ENCODE measurements at places on chromosomes 2 and 18. TPM values are rescaled to one million over a fixed set of nuclear protein-coding genes. Genes with fewer than 3 reads are reported as not detected.

DNA sequence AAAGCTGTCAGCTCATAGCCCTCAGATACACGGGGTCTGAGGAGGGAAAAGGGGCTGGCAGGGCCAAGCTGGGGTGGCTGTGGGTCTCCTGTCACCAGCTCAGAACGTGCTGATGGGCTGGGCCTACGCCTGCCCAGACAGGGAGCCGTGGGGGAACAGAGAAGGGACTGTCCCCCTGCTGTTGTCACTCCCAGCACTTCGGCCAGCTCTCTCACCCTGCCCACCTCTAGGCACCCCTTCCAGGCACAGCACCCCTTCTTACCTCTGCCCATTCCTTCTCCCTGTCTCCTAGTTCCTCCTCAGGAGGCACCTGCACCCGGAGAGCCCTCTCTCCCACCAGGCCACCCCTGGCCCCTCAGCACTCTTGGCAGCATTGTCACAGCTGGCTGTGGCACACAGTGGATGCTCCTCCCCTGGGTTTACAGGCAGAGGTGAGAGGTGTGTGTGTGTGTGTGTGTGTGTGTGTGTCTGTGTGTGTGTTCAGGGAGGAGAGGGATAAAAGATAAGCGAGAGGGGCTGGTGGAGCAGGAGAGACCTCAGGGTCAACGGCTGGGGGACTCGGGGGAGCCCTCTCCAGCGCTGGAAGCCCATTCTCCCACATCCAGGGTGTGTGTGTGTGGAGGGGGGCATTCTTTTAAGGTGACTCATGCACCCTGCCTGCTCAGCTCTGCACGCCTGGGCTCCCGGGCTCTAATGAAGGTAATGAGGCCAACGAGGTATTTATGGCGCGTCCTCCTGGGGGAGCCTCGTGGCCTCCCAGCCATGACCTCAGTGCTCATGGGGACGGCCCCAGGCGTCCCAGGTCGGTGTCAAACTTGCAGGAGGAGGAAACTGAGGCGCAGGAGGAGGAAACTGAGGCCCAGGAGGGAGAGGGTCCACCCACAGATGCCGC lies 66.1 kb upstream of the SMAD7 start:
- DNase-seq, result peak; percentile 82

- DNase-seq, result no peak
These were observed 148.6 kb upstream of the MAP3K20 start for GRCh38 chr2:172926785-172927640.

DNA sequence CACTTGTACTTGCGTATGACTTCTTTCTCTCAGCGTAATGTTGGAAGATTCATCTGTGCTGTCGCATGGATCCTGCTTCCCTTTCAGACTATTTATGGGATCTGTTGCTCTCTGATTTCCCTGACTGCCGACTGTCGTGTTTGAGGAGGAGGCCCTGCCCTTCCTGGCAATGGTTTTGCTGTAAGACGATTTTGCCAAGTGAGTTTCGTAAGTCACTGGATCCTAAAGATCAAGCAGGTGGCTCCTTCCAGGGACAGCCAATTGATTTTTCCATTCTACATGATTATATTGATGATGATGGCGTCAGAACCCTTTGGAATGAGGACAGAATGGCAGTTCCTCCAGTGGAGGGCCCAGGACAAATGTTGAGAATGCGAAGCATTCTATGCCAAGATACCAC lies 8.7 kb upstream of the B3GNT2 start:
- no peak for DNase-seq

- DNase-seq, result no peak
These were observed 62.8 kb downstream of the INO80D start for GRCh38 chr2:206023183-206023582.

GRCh38 chr2:85278361-85278760 lies 49.4 kb downstream of the TGOLN2 start:
- DNase-seq, result no peak

DNA sequence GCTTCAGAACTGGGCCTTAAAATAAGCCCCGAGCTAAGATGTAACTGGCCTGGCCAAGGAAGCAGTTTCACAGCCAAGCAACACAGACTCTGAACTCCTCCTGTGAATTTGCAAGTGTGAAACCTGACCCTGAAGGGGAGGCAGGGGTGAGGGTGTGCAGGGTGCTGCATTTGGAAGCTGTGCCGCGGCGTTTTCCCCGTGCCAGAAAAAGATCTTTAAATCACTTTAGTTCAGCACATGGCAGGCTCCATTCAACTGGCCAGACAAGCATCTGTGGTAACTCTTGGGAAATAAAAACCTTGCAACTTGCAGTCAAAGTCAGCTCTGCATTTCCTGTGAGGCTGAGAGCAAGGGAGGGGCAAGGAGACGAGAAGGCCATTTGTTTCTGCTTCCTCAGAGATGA lies 209.3 kb upstream of the SOX11 start:
- no peak for DNase-seq

DNA sequence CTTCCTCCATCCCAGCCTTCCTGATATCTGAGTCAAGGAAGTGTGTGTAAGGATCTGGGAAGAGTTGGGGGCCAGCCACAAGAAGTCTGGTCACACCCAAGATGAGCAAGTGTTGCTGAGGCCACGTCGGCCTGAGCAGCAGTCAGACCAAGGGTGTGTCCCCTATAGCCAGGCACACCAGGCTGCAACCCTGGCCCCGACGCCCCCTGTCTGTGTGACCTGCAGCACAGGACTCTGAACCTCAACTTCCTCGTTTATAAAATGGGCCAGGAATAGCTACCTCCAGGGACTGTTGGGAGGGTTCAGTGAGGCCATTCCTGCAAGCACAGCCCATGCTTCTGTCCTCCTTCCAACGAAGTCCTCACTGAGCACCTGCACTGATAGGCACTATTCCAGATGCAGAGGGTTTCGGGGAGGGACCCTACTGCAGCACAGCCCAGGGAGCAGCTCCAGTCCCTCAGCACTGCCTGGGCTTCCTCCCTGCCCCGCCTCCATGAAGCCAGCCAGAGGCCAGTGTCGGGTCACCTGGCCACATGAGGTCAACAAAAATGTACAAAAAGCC lies 13.3 kb downstream of the LIMS2 start:
- no peak for DNase-seq

DNA sequence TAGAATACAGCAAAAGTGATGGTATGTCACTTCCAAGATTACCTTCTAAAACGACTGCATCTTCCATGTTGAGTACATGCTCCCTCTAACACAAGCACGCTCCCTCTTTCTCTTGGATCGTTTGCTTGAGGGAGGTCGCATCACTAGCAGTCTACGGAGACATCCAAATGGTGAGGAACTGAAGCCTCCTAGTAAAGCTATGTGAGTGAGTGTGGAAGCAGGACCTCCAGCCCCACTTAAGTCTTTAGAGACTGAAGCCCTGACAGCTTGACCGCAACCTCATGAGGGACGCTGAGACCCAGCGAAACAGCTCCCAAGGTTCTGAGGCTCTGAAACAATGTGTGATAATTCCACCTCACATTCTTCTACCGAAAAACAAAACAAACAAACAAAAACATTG lies 486.7 kb upstream of the GCFC2 start:
- DNase-seq, result no peak

- no peak for DNase-seq
These were observed 63.9 kb downstream of the NEB start for GRCh38 chr2:151670346-151670745.

DNA sequence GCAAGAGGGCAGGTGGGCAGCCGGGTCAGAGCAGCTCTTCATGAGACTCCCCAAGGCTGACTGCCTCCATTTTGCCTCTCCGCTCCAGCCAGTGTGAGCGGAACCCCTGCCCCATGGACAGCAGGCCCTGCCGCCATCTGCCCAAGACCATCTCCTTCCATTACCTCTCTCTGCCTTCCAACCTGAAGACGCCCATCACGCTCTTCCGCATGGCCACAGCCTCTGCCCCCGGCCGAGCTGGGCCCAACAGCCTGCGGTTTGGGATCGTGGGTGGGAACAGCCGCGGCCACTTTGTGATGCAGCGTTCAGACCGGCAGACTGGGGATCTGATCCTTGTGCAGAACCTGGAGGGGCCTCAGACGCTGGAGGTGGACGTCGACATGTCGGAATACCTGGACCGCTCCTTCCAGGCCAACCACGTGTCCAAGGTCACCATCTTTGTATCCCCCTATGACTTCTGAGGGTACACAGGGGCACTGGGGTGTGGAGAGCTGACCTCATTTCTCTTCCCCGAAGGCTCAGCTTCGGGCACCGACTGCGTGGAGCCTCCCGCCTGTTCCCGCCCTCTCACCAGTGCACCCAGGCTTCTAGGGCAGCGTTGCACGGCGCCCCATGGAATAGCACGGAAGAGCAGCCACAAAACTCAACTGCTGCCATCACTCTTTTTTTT lies 49.0 kb downstream of the FBLN7 start:
- no peak for DNase-seq

DNA sequence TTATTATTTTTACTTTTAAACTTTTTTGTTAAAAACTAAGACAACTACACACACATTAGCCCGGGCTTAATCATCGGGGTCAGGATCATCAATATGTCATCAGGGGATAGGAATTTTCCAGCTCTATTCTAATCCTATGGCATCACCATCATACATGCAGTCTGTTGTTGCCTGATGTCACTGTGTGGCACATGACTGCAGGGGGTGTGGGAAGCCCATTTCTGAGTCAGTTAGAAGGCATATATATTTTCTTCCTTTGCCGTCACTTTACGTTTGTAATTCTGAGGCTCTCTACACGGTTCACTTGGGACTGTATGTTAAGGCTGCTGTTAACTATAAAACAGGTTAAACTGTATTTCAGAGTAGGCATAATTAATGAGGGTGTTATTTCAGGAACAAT lies 144.4 kb upstream of the ITGA6 start:
- DNase-seq, result peak; percentile 93

DNA sequence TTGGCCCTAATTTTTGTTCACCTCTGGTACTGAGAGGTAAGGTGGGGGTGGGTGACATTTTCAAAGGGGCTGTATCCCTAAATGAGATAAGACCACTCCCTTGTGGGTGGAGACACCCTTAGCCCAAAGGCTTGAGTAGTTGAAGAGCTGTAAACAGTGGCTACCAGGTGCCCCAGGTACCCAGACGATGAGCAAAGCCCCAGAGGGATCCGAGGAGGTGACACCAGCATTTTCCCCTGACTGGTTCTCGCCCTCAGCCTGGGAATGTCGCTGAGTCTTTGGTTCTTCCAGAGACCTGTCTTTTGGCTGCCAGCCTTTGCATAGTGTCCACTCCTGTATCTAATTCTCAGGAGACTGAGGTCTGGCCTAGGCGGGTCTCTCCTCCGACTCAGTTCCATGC lies 36.5 kb downstream of the RRM2 start:
- DNase-seq, result no peak

GRCh38 chr2:221572821-221573429 lies 821 bp upstream of the EPHA4 start:
- DNase-seq, result peak; percentile 29

GRCh38 chr2:47072018-47072691 lies 83.0 kb downstream of the STPG4 start:
- DNase-seq, result no peak

- peak; percentile 52 for DNase-seq
These were observed 690.2 kb upstream of the POU3F3 start for GRCh38 chr2:104163611-104164130.

GRCh38 chr18:51074605-51075004 lies 44.6 kb downstream of the SMAD4 start:
- no peak for DNase-seq

DNA sequence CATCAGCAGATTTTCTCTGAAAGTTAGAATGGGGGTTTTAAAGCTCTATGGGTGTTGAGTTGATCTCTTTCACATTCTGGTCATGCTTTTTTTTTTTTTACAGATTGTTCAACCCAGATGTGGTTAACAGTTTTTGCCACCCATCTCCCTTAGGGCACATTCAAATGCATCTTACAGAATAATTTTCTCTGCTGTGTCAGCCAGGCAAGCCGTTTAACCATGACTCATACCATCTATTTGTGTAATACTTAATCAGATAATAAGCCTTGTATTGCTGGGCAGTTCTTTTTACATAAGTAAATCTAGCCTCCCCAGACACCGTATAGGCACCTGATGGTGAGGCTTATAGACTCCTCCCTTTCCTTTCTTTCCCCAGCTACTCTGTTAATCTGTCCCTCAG lies 62.0 kb downstream of the TGIF1 start:
- peak; percentile 94 for DNase-seq

DNA sequence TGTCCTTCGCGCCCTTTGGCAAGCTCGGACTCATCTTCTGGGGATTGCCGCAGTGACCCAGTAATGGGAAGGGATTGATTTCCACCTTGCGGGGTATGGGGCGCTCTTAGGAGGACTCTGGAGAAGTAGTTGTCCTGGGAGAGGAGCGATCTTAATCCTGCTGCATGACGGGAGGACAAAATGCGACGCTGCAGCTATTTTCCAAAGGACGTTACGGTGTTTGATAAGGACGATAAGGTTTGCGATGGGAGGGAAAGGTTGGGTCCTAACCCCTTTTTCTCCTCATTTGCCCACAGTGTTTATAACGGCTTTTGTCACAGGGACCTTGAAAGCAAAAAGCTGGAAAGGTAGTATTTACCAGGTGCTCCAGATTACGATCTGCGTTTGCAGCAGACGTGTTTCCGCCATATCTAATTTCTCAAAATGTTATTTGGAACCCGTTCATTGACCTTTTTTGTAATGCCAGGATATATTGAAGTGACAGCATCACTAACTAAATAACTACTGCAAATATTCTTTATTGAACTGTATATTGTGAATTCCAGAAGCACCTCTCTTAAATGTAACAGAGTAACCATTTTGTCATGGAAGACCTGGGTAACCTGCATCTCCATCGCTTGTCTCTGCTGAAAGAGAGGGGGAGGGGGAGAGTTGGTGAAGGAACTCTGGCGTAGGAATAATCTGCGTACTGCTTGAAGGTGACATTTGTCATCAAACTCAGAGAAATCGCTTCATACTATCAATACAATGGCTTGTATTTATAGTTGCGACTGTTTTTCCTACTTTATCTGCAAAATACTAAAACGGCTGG lies 590 bp downstream of the MDH1 start:
- peak; percentile 10 for DNase-seq

DNA sequence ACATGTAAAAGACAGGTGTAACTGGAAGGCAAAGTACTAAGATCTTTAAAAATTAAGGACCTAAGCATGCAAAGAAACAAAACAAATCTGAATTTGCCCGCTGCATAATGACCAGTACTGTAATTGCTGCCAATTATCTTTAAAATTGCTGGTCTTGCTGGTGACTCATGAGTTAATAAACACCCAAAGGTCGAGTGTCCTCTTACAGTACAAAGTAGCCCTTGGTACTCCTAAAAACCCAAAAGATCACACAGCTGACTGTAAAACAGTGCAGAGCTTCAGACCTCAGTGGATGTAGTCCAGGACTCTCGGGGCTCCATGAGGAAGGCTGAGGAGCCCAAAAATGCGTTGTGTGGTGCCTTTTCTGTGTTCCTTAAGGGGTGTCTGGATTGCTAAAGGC lies 308.7 kb downstream of the CNTNAP5 start:
- DNase-seq, result no peak

GRCh38 chr2:236678307-236678975 lies 108.8 kb downstream of the ACKR3 start:
- no peak for DNase-seq

Gene ALPI
- not detected for total RNA-seq

Gene LYG1
- 0.77 TPM for total RNA-seq

Gene MSTN
- total RNA-seq, result not detected

Gene ATP6V1C2
- total RNA-seq, result 0.90 TPM

Gene RPRM
- total RNA-seq, result not detected

Gene LOXHD1
- total RNA-seq, result not detected

Gene CIB4
- total RNA-seq, result not detected

Gene RAB6C
- not detected for total RNA-seq

Gene QPCT
- total RNA-seq, result 7.6 TPM

Gene RNU2-63P
- total RNA-seq, result 26.9 TPM

Gene CFAP65
- not detected for total RNA-seq

Gene RDH14
- total RNA-seq, result 18.2 TPM

Gene IL37
- not detected for total RNA-seq

Gene IL1RN
- 71.9 TPM for total RNA-seq

Measured in bronchial epithelial cell (primary cell).